A549 treated with CpdA at 1 μM for 4 hours (cell line): ENCODE measurements at places on chromosomes 7 and 10. TPM values are rescaled to one million over a fixed set of nuclear protein-coding genes. Genes with fewer than 3 reads are reported as not detected.

Gene VWC2
- not detected in 5 replicates for total RNA-seq

Gene SNX10
- 3.7 to 5.9 TPM (median 4.7 TPM) in 5 replicates for total RNA-seq

Gene SLC26A5
- total RNA-seq: not detected in 5 replicates

Gene SEMA3D
- total RNA-seq: 0.05 to 0.17 TPM (median 0.05 TPM) in 3 of 5 replicates, not detected in the others

Gene GNGT1
- total RNA-seq: 0.11 TPM in 1 of 5 replicates, not detected in the others

Gene ITGA8
- total RNA-seq: not detected in 5 replicates

Gene ADD3
- 3.5 to 7.4 TPM (median 5.0 TPM) in 5 replicates for total RNA-seq

Gene CYP2C9
- 0.07 to 0.11 TPM in 2 of 5 replicates, not detected in the others for total RNA-seq

Gene OR2F2
- total RNA-seq: not detected in 5 replicates

Gene LBX1
- total RNA-seq: not detected in 5 replicates

Gene AGR3
- total RNA-seq: not detected in 5 replicates

Gene INMT
- not detected in 5 replicates for total RNA-seq

Gene OGDH
- 28.7 to 33.1 TPM (median 31.1 TPM) in 5 replicates for total RNA-seq

Gene CPA5
- not detected in 5 replicates for total RNA-seq

Gene MSS51
- 0.40 to 0.58 TPM (median 0.48 TPM) in 5 replicates for total RNA-seq

Gene INA
- total RNA-seq: 22.8 to 32.7 TPM (median 26.1 TPM) in 5 replicates

Gene SPDYE9
- total RNA-seq: not detected in 5 replicates

Gene RAMP3
- not detected in 5 replicates for total RNA-seq

Gene CNNM1
- total RNA-seq: 17.4 to 21.5 TPM (median 21.1 TPM) in 5 replicates

Gene ARMH3
- total RNA-seq: 11.4 to 12.6 TPM (median 12.1 TPM) in 5 replicates

Gene URGCP
- total RNA-seq: 25.8 to 29.6 TPM (median 28.3 TPM) in 5 replicates

Gene GPR15LG
- total RNA-seq: not detected in 5 replicates

Gene ARHGEF5
- 1.2 to 2.1 TPM (median 1.7 TPM) in 5 replicates for total RNA-seq

Gene OR2A42
- not detected in 5 replicates for total RNA-seq

Gene LRRN3
- total RNA-seq: 0.06 to 0.17 TPM (median 0.07 TPM) in 5 replicates

Gene PLPP4
- 0.09 to 0.14 TPM (median 0.13 TPM) in 4 of 5 replicates, not detected in the other for total RNA-seq

Gene NXPH1
- total RNA-seq: not detected in 5 replicates

Gene FAM25C
- 1.2 to 4.7 TPM (median 1.8 TPM) in 3 of 5 replicates, not detected in the others for total RNA-seq

Gene CCDC3
- total RNA-seq: 0.57 to 0.94 TPM (median 0.89 TPM) in 5 replicates

Gene EFCAB10
- 2.9 to 4.1 TPM (median 3.4 TPM) in 5 replicates for total RNA-seq

Gene CLDN4
- 3.2 to 7.0 TPM (median 4.9 TPM) in 5 replicates for total RNA-seq

Gene VENTX
- 0.01 TPM in 1 of 5 replicates, not detected in the others for total RNA-seq

Gene C10orf62
- 0.12 TPM in 1 of 5 replicates, not detected in the others for total RNA-seq

Gene MINDY4
- total RNA-seq: 2.8 to 3.0 TPM (median 3.0 TPM) in 5 replicates

Gene NEUROD6
- total RNA-seq: not detected in 5 replicates

Gene SSC4D
- 0.41 to 1.7 TPM (median 1.3 TPM) in 5 replicates for total RNA-seq

Gene ZNF365
- total RNA-seq: 0.83 to 0.97 TPM (median 0.90 TPM) in 5 replicates

Gene NANOS1
- total RNA-seq: 2.0 to 2.6 TPM (median 2.3 TPM) in 5 replicates

Gene TMEM196
- not detected in 5 replicates for total RNA-seq

Gene GJC3
- total RNA-seq: 0.15 to 0.27 TPM (median 0.19 TPM) in 5 replicates

Gene MALRD1
- total RNA-seq: 0.02 TPM in 1 of 5 replicates, not detected in the others

Gene PON3
- 28.2 to 39.2 TPM (median 35.7 TPM) in 5 replicates for total RNA-seq

Gene NODAL
- total RNA-seq: not detected in 5 replicates

Gene VSTM2A
- not detected in 5 replicates for total RNA-seq

Gene RGS10
- total RNA-seq: 46.5 to 53.1 TPM (median 47.9 TPM) in 5 replicates
